Right cardiac atrium (tissue), 5 donors: ENCODE measurements at places on chromosomes 16 and 17. TPM values are rescaled to one million over a fixed set of nuclear protein-coding genes. Genes with fewer than 3 reads are reported as not detected.

DNA sequence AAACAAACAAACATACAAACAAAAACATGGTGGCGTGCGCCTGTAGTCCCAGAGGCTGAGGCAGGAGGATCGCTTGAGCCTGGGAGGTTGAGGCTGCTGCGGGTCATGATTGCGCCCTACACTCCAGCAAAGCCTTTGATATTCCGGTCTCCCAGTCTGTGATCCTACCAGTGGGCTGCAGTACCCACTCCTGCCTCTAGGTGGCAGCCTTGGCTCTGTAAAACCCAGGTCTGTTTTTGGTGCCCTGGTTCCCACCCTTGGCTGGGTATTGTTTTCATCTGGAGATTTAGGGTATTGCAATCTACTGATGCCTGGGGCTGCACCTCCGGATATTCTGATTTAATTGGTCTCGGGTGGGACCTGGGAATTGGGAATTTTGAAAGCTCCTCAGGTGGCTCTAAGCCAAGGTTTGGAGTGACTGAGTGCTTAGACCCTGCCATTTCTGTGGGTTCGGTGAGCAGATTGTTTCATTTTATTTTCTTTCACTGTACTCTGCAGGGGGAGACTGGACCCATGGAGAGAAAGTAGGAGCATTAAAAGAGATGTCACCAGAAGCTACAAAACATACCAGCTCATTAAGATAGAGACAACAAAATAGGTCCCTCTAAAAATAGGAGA, 40.5 kb downstream of the MYH3 start:
- DNase-seq = peak; percentile 92

The SLC35G6 gene
- total RNA-seq = not detected

DNA sequence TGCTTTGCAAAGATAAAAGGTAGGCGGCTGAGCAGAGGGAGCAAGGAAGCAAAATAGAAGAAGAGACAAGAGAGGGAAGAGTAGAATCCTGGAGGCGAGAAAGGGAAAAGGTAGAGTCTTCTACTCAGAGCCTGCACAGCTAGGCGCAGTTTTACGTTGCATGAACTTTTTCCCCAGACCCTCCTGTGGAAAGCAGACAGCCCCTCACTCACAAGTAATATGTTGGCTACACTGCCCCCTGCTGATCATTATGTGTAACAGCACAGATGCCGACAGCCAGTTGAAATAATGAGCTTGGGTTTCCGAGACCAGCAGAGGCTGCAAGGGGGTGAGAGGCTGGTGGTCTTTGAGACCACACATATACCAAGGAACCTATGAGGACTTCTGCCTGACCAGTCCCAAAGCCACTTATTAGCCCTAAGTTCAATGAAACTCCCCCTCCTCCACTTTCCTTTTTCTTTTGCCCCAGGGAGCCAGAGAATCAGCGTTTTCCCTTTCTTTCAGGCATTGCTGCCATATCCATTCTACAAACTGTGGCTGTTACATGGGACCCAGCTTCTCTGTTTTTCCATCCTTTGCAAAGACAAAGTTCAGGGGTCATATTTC, 22.5 kb upstream of the CMTR2 start:
- DNase-seq = no peak

The SDR42E1 gene
- total RNA-seq = 3.4 TPM

DNA sequence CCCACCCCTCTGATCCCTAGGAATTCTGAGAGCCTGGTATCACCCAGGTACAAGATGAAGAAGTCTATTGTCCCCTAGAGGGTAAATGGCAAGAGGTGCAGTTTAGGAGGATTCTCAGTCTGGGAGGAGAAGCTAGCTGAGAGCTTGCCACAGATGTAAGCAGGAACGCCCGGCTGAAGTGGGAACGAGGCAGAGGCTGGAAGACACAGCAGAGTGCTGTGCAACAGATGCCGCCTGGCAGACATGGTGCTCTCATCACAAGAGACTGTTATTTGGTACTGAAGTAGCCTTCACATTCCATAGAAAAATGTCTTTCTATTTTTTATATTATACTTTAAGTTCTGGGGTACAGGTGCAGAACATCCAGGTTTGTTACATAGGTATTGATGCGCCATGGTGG, 20.3 kb upstream of the KRT20 start:
- no peak for DNase-seq

DNA sequence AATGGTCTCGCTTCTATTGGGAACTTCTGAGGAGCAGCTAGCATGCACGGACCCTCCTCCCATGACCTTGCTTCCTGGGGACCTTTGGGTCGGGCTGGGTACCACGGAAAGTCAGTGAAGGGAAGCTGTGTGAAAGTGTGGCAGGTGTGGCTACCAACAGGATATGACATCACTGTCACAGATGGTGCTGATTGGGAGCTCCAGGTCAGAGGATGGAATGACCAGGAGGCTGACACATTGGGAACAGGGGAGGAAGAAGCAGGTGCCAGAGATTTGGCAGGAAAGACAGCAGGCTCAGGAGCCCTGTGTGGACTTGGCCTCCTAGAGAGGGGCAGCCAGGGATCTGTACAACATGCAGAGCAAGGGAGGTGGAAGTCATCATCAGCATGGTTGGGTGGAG, 34.0 kb downstream of the CPNE2 start:
- no peak for DNase-seq

DNA sequence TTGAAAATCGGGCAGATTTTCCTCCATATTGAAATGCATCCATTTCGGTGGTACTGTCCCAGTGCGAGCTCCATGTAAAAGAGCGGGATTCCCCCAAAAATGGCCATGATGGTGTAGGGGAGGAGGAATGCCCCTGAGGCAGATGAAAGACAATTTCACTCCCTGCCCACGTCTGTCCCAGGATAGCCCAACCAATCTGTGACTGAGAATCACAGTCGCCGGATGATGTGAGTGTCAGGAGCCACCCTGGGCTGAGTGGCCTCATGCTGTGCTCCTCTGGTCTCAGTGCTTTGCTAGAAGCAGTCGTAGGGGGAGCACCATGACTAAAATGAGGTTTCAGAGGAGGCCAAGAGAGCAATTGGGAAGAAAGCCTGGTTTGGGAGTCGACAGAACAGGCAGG, 16.7 kb downstream of the SLC6A4 start:
- no peak for DNase-seq

The ARL2BP gene
- 58.4 TPM for total RNA-seq
